GM06990 (cell line): ENCODE measurements at places on chromosomes 7 and 10.

DNA sequence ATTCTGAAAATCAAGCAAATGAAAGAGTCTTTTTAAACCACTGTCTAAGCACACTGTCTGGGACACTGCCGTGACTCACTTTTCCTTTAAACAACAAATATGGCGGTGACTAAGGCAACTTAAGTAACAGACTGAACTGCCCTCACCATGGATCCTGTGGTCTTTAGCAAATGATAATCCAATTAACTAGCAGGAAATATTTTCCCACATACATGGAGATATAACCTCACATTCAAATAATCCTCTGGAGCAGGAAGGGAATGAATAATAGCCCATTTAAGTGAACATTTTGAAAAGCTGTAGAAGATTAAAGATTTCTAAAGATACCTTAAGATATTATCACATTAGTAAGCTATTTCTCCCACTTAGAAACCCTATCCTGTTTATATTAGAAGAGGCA, 40.3 kb upstream of the LRRC17 start:
- DNase-seq = no peak

DNA sequence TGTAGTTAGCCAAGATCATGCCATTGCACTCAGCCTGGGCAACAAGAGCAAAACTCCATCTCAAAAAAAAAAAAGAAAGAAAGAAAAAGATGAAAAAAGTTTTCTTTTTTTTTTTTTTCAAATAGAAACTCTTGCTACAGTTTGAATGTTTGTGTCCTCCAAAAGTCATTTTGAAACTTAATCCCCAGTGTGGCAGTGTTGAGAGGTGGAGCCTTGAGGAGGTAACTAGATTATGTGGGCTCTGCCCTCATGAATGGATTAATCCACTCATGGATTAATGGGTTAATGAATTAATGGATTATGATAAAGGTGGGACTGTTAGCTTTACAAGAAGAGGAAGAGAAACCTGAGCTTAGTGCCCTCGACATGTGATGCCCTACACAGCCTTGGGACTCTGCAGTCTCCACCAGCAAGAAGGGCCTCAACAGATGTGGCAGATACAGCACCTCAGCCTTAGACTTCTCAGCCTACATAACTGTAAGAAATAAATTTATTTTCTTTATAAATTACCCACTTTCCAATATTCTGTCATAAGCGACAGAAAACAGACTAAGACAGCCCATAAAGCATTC, 25.1 kb downstream of the CPEB3 start:
- DNase-seq = no peak

GRCh38 chr7:20532890-20533289, 82.6 kb upstream of the ABCB5 start:
- DNase-seq = no peak

DNA sequence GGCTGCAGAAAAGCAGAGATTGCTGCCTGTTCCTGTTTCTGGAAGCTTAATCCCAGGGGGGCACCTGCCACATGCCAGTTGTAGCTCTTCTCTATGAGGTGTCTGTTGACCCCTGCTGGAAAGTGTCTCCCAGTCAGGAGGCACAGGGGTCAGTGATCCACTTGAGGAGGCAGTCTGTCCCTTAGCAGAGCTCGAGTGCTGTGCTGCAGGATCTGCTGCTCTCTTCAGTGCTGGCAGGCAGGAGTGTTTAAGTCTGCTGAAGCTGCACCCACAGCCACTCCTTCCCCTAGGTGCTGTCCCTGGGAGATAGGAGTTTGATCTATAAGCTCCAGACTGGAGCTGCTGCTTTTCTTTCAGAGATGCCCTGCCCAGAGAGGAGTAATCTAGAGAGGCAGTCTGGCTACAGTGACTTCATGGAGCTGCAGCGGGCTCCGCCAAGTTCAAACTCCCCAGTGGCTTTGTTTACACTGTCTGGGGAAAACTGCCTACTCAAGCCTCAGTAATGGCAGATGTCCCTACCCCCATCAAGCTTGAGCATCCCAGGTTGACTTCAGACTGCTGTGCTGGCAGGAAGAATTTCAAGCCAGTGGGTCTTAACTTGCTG, 57.6 kb upstream of the CROT start:
- no peak for DNase-seq

GRCh38 chr7:47508389-47509380, 73.2 kb downstream of the TNS3 start:
- DNase-seq = no peak

DNA sequence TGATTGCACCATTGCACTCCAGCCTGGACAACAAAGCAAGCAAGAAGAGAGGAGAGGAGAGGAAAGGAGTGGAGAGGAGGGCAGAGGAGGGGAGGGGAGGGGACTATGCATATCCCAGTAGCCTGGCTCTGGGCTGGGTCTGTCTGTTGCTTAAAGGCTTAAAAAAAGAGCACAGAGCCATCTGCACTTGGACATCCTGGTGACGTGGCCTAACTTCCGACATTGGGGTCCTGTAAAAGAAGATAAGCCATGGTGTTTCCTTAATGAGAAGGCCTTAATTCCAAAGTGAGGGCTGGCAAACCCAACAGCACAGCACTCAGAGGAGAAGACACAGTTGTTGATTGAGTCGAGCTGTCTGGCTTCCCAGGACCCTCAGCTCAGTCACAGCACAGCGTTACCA, 352.6 kb downstream of the PAXIP1 start:
- DNase-seq = no peak

DNA sequence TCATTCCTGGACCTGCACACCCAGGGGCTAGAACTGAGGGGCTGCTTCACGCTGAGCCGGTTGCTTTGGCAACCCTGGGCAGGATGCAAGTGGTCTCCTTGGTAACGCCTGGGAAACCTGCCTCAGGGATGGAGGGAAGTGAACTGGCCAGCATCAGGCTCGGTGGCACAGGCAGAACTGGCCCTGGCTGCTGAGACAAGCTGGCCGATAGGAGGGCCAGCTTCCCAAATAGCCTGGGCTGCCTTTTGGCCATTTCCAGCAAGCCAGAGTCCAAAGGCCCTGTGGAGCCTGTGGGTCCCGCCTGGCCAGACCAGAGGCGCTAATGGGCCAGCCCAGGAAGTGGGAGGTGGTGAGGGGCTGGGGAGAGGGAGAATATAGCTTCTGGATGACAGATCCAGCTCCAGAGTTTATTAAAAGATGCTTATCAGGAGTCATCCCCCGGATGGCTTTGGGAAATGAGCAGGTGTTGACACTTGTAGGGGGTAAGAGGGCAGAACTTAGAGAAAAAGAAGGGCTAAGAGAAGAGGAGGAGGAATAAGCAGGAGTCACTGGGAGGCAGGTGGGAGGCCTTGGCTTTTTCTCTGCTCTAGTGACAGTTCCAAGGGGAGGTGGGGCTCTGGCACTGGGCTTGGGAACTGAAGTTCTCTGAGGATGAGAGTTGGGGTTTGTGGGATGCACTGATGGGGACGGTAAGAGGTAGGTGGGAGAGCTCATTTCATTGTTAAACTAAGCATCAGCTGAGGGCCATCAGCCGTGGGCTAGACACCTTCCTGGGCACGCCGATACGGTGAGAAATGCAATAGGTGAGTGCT, 9.6 kb downstream of the NEURL1 start:
- DNase-seq = no peak

DNA sequence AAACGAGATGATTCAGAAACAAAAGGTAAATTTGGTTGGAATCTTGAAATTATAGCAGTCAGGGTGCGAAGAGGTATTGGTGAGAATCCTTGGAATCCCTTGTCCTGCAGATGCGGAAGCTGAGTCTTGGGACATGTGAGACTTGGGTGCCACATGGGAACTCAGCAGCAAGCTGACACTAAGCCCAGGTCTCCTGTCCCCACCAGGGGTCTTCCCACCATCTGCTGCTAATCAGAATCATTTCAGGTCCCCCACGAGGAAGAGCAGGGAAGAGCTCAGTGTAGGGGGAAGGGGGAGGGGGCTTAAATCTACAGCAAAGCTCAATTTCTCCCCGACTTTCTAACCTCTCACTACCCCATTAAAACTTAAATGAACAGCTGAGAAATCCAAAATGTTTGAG, 126.1 kb upstream of the BMPER start:
- DNase-seq = no peak

GRCh38 chr10:101061624-101062231, at the start of gene KAZALD1:
TSS of gene KAZALD1 (plus strand) at chr10:101061989. CDS start at chr10:101062593, 604 bp downstream.
- no peak for DNase-seq

DNA sequence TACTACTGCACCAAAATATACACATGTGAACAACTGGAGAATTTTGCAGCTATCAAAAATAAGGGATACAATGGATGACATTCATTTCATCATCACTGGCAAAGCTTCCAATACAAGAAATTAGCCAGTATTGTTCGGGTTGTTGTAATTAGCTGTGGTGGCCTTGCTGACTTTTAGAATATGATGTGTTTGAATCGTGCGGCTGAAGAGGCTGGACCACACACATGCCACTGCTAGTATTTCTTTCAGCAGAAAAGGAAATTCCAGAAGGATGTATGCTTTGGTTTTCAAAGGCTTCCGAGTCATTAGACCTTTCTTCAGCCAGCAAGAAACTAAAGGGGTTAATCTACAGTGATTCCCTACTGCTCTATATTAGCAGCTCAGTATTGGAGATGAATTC, 16.6 kb downstream of the RPP38 start:
- DNase-seq = no peak

- DNase-seq = no peak
Measured at GRCh38 chr7:69448071-69448470, 150.2 kb upstream of the AUTS2 start.

DNA sequence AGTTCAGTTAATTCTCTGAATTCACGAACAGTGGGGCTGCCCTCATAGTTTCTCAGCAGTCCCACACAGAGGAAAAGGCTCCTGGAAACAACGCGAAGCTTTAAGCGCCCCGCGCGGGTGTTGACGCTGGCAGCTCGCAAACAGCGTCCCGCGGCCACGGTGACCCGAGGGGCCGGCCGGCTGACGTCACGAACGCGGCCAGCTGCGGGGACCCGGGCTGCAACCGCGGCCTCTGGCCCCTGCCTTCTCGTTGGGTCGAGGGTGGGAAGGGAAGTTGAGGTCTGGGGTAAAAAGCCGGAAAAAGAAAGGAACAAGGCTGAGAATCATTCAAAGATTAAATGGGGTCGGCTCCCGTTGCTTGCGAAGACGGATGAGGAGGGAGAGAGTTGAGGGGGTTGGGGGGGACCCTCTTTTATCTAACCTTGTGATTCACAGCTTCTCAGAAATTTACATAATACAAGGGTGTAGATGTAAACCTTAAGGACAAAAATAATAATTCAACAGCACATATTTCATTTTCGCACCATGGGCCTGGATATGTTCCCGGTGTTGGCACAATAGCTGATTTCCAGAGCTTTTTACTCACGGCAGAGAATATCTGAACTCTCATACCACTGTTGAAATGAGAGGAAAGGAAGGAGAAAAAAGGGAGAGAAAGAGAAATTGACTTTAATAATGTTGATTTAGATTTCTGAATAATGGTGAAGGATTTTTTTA, 7.3 kb upstream of the FEZF1 start:
- DNase-seq = no peak

GRCh38 chr10:78366663-78367411, 333.2 kb downstream of the RPS24 start:
- no peak for DNase-seq

DNA sequence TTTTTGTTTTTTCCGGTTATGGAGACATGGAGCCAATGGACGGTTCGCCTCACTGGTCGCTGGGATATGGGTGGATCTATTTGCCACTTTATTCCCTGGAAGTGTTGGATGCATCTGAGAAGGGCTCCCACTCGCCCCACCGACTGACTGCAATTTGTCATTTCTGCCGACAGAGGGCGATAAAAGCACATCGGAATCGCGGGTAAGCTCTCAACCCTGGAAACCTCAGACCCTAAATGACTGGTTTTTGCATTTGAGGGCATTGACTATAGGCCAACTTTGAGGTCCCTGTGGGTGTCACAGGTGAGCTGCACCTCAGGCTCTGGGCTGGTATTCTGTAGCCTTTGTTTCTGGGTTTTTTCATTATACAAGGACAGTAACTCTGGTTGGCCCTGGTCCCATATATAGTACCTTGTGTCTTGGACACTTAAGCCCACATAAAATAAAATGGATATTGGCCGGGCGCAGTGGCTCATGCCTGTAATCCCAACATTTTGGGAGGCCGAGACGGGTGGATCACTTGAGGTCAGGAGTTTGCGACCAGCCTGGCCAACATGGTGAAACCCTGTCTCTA, 11.9 kb upstream of the OPALIN start:
- DNase-seq = no peak

- DNase-seq = no peak
Measured at GRCh38 chr7:90271753-90272152, 26.8 kb downstream of the CFAP69 start.

GRCh38 chr10:77800320-77800719, 126.2 kb downstream of the DLG5 start:
- no peak for DNase-seq

- DNase-seq = no peak
Measured at GRCh38 chr10:58994226-58995057, 182.0 kb upstream of the PHYHIPL start.

- DNase-seq = peak; percentile 76
Measured at GRCh38 chr7:7251742-7252141, 69.4 kb downstream of the C1GALT1 start.

DNA sequence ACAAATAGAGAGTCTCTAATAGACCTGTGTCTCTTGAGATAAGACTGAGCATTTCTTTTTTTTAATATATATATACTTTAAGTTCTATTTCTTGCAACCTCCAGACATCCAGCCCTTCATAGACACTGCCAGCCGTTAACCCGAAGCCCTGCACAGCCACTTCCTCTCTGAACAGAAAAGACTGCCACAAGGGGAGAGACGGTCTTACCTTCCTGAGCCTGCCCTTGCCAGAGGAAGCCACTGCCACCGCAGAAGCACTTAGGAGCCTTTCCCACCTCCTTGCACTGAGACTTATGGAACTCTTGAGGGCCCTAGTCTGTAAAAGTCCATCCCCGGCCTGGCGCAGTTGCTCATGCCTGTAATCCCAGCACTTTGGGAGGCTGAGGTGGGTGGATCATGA, 31.8 kb upstream of the PRSS1 start:
- DNase-seq = no peak

- DNase-seq = peak; percentile 54
Measured at GRCh38 chr7:45089341-45089891, 647 bp upstream of the NACAD start.

DNA sequence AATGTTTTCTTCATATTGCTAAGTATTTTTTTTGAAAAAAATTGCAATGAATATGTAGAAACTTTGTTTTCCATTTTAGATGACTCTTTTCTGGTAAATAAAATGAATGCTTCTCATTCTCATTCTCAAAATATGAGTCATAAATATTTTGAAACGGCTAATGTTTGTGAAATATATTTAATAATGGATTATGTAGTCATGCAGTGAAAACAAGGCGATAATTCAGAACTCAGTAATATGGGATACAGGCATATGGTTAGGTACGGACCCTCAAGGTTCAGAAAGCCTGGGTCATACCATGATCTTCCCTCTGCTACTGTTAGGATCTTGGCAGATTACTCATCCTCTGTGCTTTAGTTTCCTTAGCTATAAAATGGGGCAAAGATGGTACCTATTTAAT, 46.2 kb upstream of the SLC39A12 start:
- DNase-seq = no peak
